ENCODE measurements at places on chromosomes 2 and 18. TPM values are rescaled to one million over a fixed set of nuclear protein-coding genes. Genes with fewer than 3 reads are reported as not detected.

DNA sequence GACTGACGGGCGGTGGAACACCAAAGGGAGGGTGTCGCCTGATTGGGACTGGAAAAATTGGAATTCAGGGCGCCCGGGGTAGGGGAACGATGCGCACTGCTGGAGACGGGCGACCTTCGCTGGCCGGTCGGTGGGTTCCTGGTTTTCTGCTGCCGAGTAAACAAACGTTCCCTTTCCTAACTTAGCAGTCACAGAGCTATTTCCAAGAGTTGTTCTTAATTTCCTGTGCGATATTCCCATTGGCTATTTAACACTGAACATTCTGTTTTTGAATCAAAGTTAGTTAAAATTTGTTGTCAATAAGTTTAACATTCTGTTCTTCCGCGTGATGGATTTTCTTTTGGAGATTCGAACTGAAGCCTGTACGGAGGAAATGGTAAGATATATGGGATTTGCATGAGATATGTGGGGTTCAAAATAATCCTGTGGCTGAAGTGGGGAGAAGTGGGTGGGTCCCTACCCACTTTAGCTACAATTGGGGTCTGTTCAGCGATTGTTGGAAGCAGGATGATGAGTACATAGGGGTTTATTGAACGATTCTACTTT, 862 bp downstream of the C18orf54 start:
- no peak for DNase-seq

DNA sequence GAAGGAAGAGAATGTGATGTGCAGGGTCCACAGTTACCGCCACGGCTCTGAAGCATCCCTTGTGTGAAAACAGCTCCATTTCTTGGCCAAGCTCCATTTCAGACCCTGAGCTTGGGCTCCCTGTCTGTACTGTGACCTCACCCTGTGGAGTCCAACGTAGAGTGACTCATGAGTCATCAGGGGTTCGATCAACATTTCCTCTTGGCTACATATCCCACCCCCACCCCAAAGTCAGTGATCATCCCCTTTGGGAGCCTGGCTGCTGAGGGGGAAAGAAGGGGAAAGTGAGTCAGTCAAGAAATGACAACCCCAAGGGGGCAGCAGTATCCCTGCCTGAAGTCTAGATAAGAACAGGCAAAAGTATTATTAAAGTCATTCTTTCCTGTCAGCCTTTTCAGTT, 62.2 kb downstream of the PAPOLG start:
- no peak for DNase-seq

- DNase-seq, result no peak
These were observed 215.9 kb upstream of the FBXO11 start for GRCh38 chr2:48122166-48122565.

- DNase-seq, result no peak
These were observed 49.3 kb downstream of the KCNG2 start for GRCh38 chr18:79846936-79847557.

DNA sequence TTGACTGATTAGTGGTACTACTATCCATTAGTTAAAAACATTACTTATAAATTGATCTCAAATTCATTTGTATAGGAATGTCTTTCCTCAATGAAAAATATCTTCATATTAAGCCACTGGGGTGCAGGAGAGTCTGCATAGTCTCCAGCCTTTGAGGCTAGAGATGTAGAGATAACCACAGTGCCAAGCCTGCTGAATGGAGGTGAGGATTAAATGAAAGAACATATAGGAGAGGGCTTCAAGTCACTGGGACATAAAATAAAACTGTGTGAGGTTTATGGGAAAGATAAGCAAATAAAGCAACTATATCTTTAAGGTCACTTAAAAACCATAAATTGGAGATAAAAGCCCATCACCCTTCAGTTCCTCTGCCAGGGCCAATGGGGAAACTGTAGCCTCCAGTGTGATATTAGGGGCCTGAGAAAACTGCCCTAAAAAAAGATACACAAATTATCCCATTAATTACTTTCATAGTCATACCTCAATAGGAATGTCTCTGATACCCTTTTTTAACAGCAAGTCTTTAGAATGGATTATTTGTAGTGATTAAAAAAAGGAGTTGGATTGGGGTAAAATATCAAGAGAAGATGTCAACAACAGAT, 27.6 kb downstream of the GALNT3 start:
- DNase-seq, result no peak

DNA sequence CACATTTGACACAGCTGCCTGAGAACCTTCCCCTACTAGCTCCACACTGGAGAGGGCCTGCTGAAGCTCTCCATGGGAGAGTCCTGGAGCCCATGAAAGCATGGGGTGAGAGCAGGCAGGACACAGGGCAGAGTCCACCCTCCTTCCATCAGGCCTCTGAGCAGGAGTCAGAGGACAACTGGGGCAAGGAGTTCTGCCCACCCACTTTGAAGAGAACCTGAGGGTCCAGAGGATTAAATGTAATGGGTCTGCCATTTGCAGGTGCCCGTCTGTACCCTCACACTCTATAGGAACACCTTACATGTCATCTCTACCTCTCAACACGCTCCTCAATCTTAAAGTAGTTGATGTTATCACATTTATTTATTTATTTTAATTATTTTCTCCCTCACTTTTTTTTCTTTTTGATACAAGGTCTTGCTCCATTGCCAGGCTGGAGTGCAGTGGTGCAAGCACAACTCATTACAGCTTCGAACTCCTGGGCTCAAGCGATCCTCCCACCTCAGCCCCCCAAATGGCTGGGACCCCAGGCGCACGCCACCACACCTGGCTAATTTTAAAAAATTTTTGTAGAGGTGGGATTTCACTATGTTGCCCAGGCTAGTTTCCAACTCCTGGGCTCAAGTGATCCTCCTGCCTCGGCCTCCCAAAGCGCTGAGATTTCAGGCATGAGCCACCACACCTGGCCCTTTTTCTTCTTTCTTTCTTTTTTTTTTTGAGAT, 10.2 kb downstream of the ADRA2B start:
- DNase-seq, result no peak

GRCh38 chr18:54777118-54777791, 51.0 kb upstream of the RAB27B start:
- no peak for DNase-seq

- DNase-seq, result no peak
These were observed 86.0 kb downstream of the FMNL2 start for GRCh38 chr2:152420936-152421335.

DNA sequence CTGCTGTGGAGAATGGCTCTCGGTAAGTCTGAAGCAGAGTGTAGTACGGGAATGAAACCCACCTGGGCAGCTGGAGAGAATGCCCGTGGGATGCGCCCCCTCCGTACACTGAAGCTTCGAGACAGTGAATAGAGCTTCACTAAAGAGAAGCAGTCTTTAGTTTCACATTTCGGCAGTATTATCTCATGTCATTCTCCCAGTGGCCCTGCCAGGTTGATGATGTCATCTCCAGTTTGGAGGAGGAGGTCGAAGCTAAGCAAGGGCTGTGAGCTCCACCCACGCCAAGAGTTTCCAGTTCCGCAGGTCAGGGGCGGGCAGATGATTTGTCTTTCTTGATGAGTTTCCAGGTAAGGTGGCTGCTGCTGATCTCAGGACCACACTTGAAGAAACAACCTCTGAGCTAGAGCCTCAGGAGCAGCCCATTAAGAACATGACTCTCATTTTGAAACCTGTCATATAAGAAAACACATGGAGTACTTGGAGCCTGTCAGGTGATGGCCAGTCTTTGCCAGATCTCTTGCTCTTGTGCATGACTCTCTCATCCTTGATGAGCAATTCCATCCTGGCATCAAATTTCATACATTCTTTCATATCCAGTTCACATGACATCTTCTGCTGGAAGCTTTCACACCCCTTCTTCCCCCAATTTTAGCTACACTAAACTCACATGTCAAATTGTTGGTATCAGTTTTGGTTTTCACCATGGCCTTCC, 475.0 kb downstream of the RNF144A start:
- no peak for DNase-seq

GRCh38 chr2:73979021-73979420, 5.7 kb upstream of the TET3 start:
- DNase-seq, result no peak

- no peak for DNase-seq
These were observed 438.7 kb upstream of the SALL3 start for GRCh38 chr18:78540636-78541529.

DNA sequence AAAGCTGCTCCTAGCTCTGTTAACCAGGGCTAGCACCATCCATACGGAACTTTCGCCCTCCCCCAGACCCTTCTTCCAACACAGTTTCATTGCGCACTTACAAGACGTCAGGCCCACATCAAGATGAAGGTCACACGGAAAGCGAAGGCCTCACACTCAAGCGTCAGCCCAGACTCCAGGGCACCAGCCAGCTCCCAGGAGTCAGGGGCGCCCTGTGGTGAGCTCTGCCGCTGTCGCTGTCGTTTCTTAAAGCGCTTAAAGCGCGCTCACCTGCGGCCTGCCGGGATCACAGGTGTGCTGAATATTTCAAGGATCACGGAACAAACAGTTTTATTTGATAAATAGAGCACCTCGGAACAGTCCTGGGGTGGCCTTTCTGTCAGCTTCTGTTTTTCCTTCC, 163.1 kb downstream of the CDH20 start:
- DNase-seq, result no peak

GRCh38 chr2:190443778-190444481, 35.8 kb downstream of the MFSD6 start:
- no peak for DNase-seq

Gene EPAS1
- 1.2 TPM for total RNA-seq

Gene MBOAT2
- total RNA-seq, result 65.1 TPM

Gene UGT1A6
- total RNA-seq, result not detected

Gene MTCL1
- total RNA-seq, result 8.9 TPM

Gene TGFA
- total RNA-seq, result 0.13 TPM

Measured in A673 (cell line).